Pancreas (tissue), 10 donors: ENCODE measurements at places on chromosomes 16 and 17. TPM values are rescaled to one million over a fixed set of nuclear protein-coding genes. Genes with fewer than 3 reads are reported as not detected.

The LGALS9B gene
- total RNA-seq: not detected

The SPATA22 gene
- not detected for total RNA-seq

The NPIPB13 gene
- 6.0 TPM for total RNA-seq

The TAC4 gene
- total RNA-seq: not detected

The FBXW10 gene
- 0.05 TPM for total RNA-seq

The TBC1D3E gene
- not detected for total RNA-seq

The WFIKKN1 gene
- total RNA-seq: 0.79 TPM

The CHRNE gene
- total RNA-seq: 1.8 TPM

The FAM20A gene
- 0.59 TPM for total RNA-seq

GRCh38 chr17:11935734-11936406 lies 61.4 kb downstream of the ZNF18 start:
- no peaks in the 10 kb centered on the region for H3K36me3 ChIP-seq
- no peak for DNase-seq
- H3K4me1 ChIP-seq: no peaks in the 10 kb centered on the region
- H3K27ac ChIP-seq: no peak overlapping the region
- no peaks in the 10 kb centered on the region for H3K27me3 ChIP-seq

- DNase-seq: no peak
- H3K36me3 ChIP-seq: no peaks in the 10 kb centered on the region
- no peaks in the 10 kb centered on the region for H3K4me1 ChIP-seq
- no peak overlapping the region for H3K4me3 ChIP-seq
Observed at GRCh38 chr17:71099003-71099714, 929.8 kb downstream of the KCNJ2 start.

DNA sequence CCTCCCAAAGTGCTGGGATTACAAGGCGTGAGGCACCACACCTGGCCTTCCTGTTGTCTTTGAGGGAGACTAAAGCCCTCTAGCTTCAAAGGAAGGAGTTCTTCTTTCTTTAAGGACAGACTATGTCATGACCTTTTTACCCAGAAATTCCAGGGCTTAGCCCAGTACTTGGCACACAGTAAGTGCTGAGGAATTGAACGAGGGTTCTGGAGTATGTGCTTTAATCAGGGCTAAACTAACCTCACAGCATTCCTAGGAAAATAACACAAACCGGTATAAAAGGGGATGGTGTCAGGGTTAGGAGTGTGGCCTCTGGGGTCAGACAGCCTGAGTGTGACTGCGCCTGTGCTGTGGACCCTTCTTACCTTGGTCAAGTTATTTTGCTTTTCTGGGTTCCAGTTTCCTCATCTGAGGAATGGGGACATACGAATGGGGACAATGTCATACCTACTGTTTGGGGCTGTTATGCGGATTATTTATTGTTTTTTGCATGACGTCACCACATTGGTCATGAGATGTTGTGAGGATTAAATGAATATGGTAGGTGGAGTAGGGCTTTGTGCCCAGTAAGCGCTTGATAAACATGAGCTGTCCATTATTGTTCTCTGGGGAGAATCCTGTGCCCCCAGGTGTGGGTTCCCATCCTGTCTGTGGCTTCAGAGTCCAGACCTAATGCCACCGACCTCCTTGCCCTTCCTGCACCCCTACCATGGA lies 21.9 kb downstream of the KSR1 start:
- peaks cover 18% of the 10 kb centered on the region for H3K4me1 ChIP-seq

- H3K36me3 ChIP-seq: peaks cover 20% of the 10 kb centered on the region
- H3K27me3 ChIP-seq: no peaks in the 10 kb centered on the region
- H3K4me3 ChIP-seq: no peak overlapping the region
- H3K27ac ChIP-seq: no peak overlapping the region
- H3K4me1 ChIP-seq: no peaks in the 10 kb centered on the region
Observed at GRCh38 chr17:56845934-56846333, 12.0 kb downstream of the DGKE start.

- H3K27me3 ChIP-seq: no peaks in the 10 kb centered on the region
- no peak overlapping the region for H3K4me3 ChIP-seq
- DNase-seq: no peak
- no peak overlapping the region for H3K27ac ChIP-seq
Observed at GRCh38 chr17:67375054-67375427, 2.0 kb upstream of the PITPNC1 start.

- H3K27me3 ChIP-seq: no peaks in the 10 kb centered on the region
- no peak overlapping the region for H3K27ac ChIP-seq
- H3K4me1 ChIP-seq: no peaks in the 10 kb centered on the region
- DNase-seq: no peak
Observed at GRCh38 chr17:71668807-71669206, 452.0 kb upstream of the SOX9 start.

- H3K4me1 ChIP-seq: no peaks in the 10 kb centered on the region
- no peak for DNase-seq
- no peaks in the 10 kb centered on the region for H3K27me3 ChIP-seq
- no peak overlapping the region for H3K4me3 ChIP-seq
- H3K36me3 ChIP-seq: no peaks in the 10 kb centered on the region
Observed at GRCh38 chr17:46742565-46743270, 75.8 kb downstream of the WNT3 start.

GRCh38 chr17:2485543-2485942 lies 26.1 kb downstream of the METTL16 start:
- H3K4me3 ChIP-seq: no peak overlapping the region
- H3K27me3 ChIP-seq: no peaks in the 10 kb centered on the region
- no peak for DNase-seq
- H3K27ac ChIP-seq: peak overlapping the region; percentile 48
- H3K4me1 ChIP-seq: peaks cover 20% of the 10 kb centered on the region

GRCh38 chr17:73247726-73248125 lies 14.0 kb downstream of the CPSF4L start:
- DNase-seq: no peak
- H3K27me3 ChIP-seq: no peaks in the 10 kb centered on the region
- no peak overlapping the region for H3K4me3 ChIP-seq
- H3K4me1 ChIP-seq: no peaks in the 10 kb centered on the region

GRCh38 chr17:44105483-44105882 lies 18.0 kb downstream of the HDAC5 start:
- no peak overlapping the region for H3K4me3 ChIP-seq
- peaks cover 7% of the 10 kb centered on the region for H3K4me1 ChIP-seq
- H3K36me3 ChIP-seq: no peaks in the 10 kb centered on the region
- DNase-seq: no peak
- no peak overlapping the region for H3K27ac ChIP-seq

DNA sequence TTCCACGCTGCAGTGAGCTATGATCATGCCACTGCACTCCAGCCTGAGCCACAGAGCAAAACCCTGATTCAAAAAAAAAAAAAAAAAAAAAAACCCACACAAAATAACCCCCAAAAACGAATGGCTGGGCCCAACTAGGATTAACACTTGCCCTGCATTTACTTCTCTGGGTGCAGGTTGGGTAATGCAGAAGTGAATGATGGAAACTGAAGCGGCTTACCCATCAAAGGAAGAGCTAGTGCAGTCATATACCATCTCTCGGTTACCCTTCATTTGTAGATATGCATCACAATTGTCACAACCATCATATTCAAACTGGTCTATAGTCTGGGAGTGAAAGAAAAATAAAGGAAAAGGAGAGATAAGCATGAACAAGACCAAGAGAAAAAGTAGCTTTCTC lies 819 bp downstream of the SUPT4H1 start:
- no peak overlapping the region for H3K27ac ChIP-seq
- no peaks in the 10 kb centered on the region for H3K27me3 ChIP-seq
- H3K4me3 ChIP-seq: peak overlapping the region; percentile 96
- peaks cover 19% of the 10 kb centered on the region for H3K36me3 ChIP-seq
